Left lung (tissue), 14 donors: ENCODE measurements at places on chromosomes 13 and 19. TPM values are rescaled to one million over a fixed set of nuclear protein-coding genes. Genes with fewer than 3 reads are reported as not detected.

Gene TINCR
- total RNA-seq, result 0.76 TPM

DNA sequence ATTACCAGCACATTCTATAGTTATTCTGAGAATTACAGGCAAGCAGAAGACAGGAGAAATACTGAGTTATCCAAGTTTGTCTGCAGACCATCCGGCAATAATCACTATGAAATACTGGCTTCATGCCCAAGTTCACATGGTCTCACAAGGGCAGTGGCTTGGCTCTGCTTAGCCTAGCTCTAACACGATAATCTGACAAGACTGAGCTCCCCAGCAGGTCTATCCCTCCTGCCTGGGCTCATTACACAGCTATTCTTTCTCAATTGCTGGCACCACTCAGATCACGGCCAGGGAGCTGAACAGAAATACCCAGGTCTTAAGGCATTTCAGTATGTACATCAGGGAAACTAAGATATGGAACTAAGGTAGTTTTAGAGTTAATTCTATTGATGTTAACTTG lies 361.6 kb upstream of the PCDH20 start:
- H3K27me3 ChIP-seq, result no peaks in the 10 kb centered on the region
- no peaks in the 10 kb centered on the region for H3K36me3 ChIP-seq
- no peak for DNase-seq
- H3K4me3 ChIP-seq, result no peak overlapping the region
- no peaks in the 10 kb centered on the region for H3K4me1 ChIP-seq

DNA sequence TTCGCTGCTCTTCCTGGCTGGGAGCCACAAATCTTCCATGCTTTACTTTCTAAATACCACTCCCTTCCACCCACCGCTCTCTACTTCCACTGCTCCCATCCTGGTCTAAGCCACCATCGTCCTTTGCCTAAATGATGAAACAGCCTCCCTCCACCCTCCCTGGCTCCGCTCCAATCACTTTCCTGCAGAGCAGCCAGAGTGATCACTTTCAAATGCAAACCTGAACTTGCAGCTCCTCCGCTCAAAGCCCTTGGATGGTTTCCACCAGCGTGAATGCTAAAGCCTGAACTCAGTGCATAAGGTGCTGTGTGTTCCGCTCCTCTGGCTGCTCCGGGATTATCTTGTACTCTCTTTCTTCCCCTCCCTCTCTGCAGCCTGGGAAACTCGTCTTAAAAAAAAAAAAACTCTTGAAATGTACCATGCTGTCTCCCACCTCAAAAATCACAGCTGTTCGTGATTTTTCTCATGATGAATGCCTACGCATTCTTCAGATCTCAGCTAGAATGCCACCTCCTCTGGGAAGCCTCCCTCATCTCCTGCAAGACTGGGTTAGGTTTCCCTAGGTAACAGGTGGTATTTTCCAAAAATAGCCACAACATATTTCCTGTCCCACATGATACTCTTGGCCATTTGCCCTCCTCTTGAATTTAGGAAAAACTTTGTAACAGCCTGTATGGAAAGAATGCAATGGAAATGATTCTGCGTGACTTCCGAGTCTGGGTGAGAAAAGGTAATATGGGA lies 3.7 kb upstream of the SIN3B start:
- H3K4me1 ChIP-seq, result peaks cover 4% of the 10 kb centered on the region
- DNase-seq, result peak; percentile 67
- H3K27me3 ChIP-seq, result no peaks in the 10 kb centered on the region
- peak overlapping the region; percentile 25 for H3K4me3 ChIP-seq
- peak overlapping the region; percentile 40 for H3K27ac ChIP-seq

DNA sequence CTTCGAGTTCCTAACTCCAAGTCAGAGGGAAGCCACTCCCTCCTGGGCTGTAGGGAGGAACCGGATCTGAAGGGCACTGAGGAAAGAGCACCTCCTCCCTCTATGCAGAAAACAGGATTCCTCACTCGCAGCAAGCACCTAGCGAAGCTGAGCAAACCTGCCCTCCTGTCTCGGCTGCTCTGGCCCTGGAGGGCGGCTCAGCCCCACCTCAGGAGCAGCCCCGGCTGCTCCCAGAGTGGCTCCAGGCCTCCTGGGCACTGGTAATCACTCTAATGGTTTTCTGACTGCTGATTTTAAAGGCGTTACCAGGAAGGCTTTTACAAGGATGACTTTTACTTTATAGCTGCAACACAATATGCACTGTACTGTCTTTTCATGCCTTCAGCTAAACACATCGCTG lies 312.5 kb downstream of the TEX29 start:
- H3K27ac ChIP-seq, result no peak overlapping the region
- DNase-seq, result no peak
- no peaks in the 10 kb centered on the region for H3K36me3 ChIP-seq
- no peak overlapping the region for H3K4me3 ChIP-seq
- H3K4me1 ChIP-seq, result no peaks in the 10 kb centered on the region

- no peak overlapping the region for H3K27ac ChIP-seq
- no peaks in the 10 kb centered on the region for H3K36me3 ChIP-seq
- no peak for DNase-seq
- no peaks in the 10 kb centered on the region for H3K27me3 ChIP-seq
- H3K4me3 ChIP-seq, result no peak overlapping the region
Observed at GRCh38 chr19:28686756-28687155, 526.2 kb downstream of the UQCRFS1 start.

DNA sequence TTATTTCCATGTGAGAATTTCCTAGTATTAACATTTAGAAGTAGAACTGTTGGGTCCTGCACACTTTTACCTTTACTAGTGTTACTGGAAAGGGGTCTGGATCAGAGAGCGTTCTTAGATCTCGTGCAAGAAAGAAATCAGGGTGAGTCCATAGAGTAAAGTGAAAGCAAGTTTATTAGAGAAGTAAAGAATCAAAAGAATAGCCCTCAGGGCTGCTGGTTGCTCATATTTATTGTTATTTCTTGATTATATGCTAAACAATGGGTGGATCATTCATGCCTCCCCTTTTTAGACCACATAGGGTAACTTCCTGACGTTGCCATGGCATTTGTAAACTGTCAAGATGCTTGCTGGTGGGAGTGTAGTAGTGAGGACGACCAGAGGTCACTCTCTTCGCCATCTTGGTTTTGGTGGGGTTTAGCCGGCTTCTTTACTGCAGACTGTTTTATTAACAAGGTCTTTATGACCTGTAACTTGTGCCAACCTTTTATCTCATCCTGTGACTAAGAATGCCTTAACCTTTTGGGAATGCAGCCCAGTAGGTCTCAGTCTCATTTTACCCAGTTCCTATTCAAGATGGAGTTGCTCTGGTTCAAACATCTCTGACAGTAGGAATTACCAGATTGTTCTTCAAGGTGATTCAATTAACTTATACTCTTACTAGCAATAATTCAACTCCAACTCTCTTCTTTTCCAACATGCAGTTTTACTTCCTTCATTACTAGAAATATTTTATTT lies 27.4 kb downstream of the NDFIP2 start:
- DNase-seq, result no peak
- H3K36me3 ChIP-seq, result no peaks in the 10 kb centered on the region
- H3K4me1 ChIP-seq, result no peaks in the 10 kb centered on the region
- no peaks in the 10 kb centered on the region for H3K27me3 ChIP-seq
- H3K4me3 ChIP-seq, result no peak overlapping the region
- no peak overlapping the region for H3K27ac ChIP-seq
